ENCODE measurements at places on chromosomes 12 and 14. TPM values are rescaled to one million over a fixed set of nuclear protein-coding genes. Genes with fewer than 3 reads are reported as not detected.

DNA sequence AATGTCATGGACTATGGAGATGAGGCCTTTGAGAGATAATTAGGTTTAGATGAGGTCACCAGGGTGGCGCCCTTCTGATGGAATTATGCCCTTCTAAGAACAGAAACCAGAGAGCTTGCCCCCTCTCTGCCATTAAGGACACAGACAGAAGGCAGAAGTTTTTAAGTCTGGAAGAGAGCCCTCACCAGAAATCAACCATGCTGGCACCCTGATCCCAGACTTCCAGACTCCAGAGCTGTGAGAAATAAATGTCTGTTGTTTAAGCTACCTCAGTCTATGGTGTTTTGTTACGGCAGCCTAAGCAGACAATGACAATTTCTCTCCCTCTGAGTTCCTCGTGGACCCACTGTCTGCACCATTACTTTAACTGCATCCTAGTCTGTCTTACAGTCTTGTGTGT, 382.0 kb downstream of the GXYLT1 start:
- no peak for DNase-seq
- no peak overlapping the region for H3K27ac ChIP-seq
- no peak overlapping the region for H3K4me3 ChIP-seq
- no peaks in the 10 kb centered on the region for H3K4me1 ChIP-seq
- no peaks in the 10 kb centered on the region for H3K36me3 ChIP-seq
- H3K27me3 ChIP-seq, result no peaks in the 10 kb centered on the region

The OAS1 gene
- polyA plus RNA-seq, result 1.3 TPM

The RNASE3 gene
- polyA plus RNA-seq, result not detected

DNA sequence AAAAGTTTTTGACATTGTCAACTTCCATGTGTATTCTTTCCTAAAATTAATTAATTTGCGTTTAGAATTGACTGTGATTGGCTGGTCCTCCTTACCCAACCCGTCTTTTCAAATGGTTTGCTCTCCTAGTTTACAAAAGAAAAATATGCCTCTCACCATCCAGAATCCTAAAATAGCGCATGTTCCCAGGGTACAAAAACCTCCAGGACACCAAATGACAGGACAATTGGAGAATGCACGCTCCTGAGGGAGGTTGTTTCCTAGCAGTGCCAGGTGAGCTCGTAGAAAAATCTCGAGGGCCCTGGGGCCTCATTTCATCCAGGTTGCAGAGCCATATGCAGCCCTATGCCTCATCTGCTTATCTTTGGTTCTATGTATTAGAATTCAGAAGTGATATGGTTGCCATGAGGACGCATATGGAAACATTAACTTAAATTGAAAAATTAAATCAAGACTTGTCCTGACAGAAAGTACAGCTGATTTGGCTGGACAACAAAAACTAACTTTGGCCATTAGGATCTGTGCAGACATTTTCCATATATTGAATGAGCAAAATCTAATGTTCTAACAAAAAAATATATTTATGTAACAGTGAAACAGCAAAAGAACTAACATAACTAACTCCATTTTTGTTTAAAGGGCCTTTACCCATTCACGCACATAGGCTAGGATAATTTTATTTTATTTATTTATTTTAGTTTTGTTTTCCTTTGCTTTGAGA, 28.2 kb upstream of the EGLN3 start:
- peak; percentile 65 for DNase-seq
- no peaks in the 10 kb centered on the region for H3K36me3 ChIP-seq
- H3K4me1 ChIP-seq, result no peaks in the 10 kb centered on the region
- H3K4me3 ChIP-seq, result no peak overlapping the region
- H3K27ac ChIP-seq, result no peak overlapping the region

- no peaks in the 10 kb centered on the region for H3K36me3 ChIP-seq
- H3K4me1 ChIP-seq, result no peaks in the 10 kb centered on the region
- no peak overlapping the region for H3K27ac ChIP-seq
These were observed 12.4 kb downstream of the PPM1H start for GRCh38 chr12:62922539-62922938.

DNA sequence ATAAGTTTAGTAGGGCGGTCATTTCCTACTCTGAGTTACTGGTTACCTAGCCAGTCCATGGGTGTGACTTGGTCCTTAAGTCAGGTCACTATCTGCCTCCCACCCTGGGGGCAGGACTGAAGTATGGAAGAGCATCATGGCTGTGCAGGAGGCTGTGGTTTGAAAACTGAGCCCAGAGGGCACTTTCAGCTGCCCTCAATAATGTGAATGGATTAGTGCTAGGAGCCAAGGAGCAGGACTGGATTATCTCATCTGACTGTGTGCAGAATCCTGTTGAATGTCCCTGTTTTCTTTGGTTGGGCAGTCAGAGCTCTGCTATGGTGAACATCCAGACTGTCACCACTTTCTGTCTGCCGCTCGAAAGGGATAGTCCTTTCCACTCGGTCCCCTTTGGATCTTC, 1.6 kb downstream of the ATXN7L3B start:
- peaks cover 38% of the 10 kb centered on the region for H3K36me3 ChIP-seq
- DNase-seq, result peak; percentile 3
- H3K27me3 ChIP-seq, result no peaks in the 10 kb centered on the region
- no peak overlapping the region for H3K27ac ChIP-seq
- peaks cover 26% of the 10 kb centered on the region for H3K4me1 ChIP-seq

The RAD9B gene
- 0.20 TPM for polyA plus RNA-seq

DNA sequence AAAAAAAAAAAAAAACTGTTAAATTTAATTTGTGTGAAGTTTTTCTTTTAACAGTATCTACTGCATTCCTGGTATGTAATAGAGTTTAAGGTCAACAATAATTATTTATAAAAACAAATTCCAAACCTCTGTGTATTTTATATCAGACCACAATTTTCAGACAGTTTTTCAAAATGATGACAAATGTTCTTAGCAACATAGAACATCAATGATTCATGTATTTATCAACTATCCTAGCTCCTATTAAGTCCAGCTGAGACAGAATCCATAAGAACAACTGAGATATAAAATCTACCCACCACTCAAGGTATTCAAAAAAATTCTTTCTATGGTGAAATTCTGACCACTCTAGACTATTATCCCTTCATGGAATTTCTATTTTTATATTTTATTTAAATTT, 144.5 kb downstream of the EPS8 start:
- H3K27me3 ChIP-seq, result no peaks in the 10 kb centered on the region
- no peak overlapping the region for H3K4me3 ChIP-seq
- DNase-seq, result no peak
- H3K36me3 ChIP-seq, result peaks cover 76% of the 10 kb centered on the region
- H3K4me1 ChIP-seq, result no peaks in the 10 kb centered on the region
- H3K27ac ChIP-seq, result peak overlapping the region; percentile 33

The MSI1 gene
- polyA plus RNA-seq, result 1.3 TPM

The GPRC5A gene
- polyA plus RNA-seq, result 16.1 TPM

The LRRIQ1 gene
- 0.67 TPM for polyA plus RNA-seq

GRCh38 chr12:127287256-127287655, 979.7 kb upstream of the TMEM132C start:
- H3K36me3 ChIP-seq, result no peaks in the 10 kb centered on the region
- no peak overlapping the region for H3K4me3 ChIP-seq
- H3K4me1 ChIP-seq, result no peaks in the 10 kb centered on the region

The TAS2R10 gene
- 0.21 TPM for polyA plus RNA-seq

The HSPB8 gene
- 1.2 TPM for polyA plus RNA-seq

GRCh38 chr12:11702959-11703358, 53.5 kb downstream of the ETV6 start:
- H3K27me3 ChIP-seq, result no peaks in the 10 kb centered on the region
- H3K4me3 ChIP-seq, result no peak overlapping the region
- H3K27ac ChIP-seq, result no peak overlapping the region
- no peak for DNase-seq
- no peaks in the 10 kb centered on the region for H3K36me3 ChIP-seq
- H3K4me1 ChIP-seq, result peaks cover 30% of the 10 kb centered on the region

DNA sequence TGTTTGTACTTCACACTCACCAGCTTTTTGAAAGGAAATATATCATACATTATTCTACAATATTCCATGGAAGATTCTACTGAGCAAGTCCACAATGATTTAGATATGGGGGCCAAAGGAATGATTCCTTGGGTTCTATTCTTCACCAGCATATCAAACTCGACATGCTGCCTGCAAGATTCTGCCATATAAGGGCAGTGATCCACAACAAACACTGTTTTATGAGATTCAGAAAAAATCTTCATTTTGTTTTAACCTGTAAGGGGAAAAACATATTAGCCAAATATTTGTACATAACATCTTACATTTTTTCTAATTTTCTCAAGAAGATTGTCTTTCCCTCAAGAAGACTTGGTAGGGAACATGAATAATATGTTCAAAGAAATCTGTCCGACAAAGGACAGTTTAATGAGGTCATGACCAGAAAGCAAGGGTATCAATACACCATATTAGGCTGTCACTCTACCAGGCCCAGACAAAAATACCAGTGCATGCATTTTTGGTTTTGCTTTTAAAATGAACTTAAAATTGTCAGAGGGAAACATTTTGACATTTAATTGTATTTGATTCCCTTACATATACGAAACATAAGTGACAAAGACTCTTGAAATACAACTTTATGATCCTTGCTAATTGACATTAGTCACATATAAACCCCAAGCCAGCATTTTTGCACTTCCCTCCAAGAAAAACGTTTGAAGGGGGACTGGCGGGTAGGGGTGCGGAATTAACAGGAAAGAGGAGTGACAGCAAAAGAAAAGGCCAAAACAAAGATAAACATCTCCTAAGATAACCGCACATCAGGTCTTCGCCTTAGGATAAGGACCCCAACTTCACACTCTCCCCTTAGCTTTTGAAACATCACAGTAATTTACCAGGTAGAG, 980 bp downstream of the INTS13 start:
- peak overlapping the region; percentile 98 for H3K4me3 ChIP-seq
- DNase-seq, result no peak
- peaks cover 24% of the 10 kb centered on the region for H3K4me1 ChIP-seq
- H3K27me3 ChIP-seq, result no peaks in the 10 kb centered on the region
- peaks cover 4% of the 10 kb centered on the region for H3K36me3 ChIP-seq

DNA sequence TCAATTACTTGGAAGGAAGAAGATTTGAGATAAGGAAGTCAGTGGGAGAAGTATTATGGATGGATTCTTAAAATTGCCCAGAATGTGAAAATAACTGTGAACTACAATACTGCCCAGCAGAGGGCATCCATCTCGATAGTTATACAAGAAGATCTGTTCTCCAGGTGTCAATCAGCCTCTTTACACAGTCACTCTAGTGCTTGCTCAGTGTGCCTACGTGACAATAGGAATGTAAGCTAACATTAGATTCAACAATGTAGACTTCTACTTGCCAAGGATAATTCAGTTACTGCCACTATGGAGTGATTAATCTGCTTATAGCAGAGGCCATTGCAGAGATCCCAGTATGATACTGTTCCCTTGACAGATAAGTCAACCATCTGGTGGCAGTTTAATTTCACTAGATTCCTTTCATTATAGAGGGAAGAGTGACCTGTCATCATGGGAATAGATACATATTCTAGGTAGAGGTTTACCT, 10.6 kb upstream of the MAP4K5 start:
- H3K27me3 ChIP-seq, result no peaks in the 10 kb centered on the region
- peak; percentile 51 for DNase-seq
- H3K36me3 ChIP-seq, result no peaks in the 10 kb centered on the region
- H3K27ac ChIP-seq, result no peak overlapping the region

The IAPP gene
- polyA plus RNA-seq, result not detected

The DEPDC4 gene
- 0.76 TPM for polyA plus RNA-seq

DNA sequence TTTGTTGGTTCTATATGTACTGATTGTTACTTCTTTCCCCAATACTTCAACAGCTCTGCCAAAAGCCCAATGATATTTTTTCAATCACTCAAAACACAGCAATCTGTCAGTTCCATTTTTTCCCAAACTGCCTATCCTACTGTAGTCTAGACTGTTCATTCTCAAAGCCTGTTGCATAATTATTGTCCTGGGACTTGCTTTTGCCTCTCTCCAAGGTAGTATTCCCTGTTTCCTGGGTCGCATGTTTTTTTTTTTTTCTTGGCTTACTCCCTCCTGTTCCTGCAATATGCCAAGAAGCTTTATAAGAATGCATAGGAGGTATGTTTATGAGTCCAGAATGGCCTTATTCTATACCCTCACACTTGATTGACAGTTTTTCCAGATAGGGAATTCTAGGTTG, 19.9 kb upstream of the CCNT1 start:
- no peak overlapping the region for H3K27ac ChIP-seq
- H3K4me3 ChIP-seq, result no peak overlapping the region
- DNase-seq, result no peak
- no peaks in the 10 kb centered on the region for H3K36me3 ChIP-seq
- peaks cover 16% of the 10 kb centered on the region for H3K27me3 ChIP-seq
- H3K4me1 ChIP-seq, result no peaks in the 10 kb centered on the region

The CLEC4A gene
- 0.67 TPM for polyA plus RNA-seq

DNA sequence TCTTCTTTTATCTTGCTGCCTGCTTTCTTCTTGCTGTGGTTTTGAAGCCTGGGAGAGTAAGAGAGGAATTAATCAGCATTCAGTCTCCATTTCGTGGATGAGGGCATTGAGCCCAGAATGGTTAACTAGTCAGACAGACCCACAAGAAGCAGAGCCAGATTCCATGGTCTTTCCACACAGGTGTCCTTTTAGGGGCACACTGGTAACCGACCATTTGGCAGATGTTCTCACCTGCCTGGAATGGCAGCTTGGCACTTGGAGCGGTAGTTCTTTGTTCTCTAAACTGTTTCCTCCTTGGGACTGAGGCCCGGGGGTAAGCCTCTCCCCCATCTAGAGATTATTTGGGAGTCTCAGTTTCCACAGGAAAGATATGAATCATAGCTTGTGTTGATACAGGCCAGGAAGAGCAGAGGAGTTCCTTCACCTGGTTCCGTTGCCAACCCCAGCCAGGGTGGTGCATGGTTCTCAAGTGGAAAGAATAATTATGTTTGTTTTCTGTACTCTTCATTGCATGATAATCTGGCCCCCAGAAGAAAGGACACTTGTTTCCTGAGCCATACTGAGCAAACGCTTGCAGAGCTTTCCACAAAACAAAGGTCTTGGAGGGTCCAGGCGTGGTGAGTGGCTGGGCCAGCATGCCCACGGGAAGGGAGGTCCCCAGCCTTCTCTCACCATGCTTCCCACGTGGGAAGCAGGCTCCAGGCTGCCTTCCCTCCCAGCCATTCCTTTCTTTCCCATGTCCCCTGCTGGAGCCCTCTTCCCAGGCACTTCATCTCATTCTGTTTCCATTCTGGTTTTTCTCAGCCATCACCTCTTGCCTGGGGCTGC, 2.0 kb upstream of the KRT75 start:
- DNase-seq, result no peak
- no peaks in the 10 kb centered on the region for H3K4me1 ChIP-seq
- H3K36me3 ChIP-seq, result no peaks in the 10 kb centered on the region
- H3K27me3 ChIP-seq, result peaks cover 25% of the 10 kb centered on the region

DNA sequence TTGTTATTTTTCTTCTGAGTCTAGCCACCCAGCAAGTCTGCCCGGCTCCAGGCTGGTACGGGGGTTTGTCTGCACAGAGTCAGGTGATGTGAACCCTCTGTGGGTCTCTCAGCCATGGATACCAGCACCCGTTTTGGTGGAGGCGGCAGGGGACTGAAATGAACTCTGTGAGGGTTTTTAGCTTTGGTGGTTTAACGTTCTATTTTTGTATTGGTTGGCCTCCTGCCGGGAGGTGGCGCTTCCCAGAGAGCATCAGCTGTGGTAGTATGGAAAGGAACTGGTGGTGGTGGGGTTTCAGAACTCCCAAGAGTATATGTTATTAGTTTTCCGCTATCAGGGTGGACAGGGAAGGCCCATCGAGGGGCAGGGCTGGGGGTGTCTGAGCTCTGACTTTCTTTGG, 5.3 kb upstream of the SERPINA4 start:
- no peak overlapping the region for H3K27ac ChIP-seq
- H3K27me3 ChIP-seq, result no peaks in the 10 kb centered on the region
- no peak overlapping the region for H3K4me3 ChIP-seq
